HEK293T (cell line): ENCODE measurements at places on chromosomes 3 and 15.

DNA sequence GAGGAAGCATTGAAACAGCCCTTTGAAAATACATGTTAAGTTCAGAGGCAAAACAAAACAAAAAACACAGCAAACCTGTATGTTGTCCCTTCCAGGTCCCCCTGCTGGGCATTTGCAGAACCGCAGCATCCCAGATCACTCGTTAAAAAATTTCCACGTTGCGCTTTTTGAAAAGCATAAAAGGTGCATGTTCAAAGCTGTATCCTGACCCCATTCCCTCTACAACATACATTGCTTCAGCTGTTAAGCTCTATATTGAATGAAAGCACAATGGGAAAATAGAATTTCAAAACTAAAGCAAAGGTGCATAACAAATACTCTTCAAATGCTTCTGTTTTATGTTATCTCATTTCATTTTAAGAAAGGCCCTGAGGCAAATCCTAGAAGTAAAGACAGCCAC lies 328.3 kb downstream of the THSD4 start:
- DNase-seq, result peak; percentile 47

DNA sequence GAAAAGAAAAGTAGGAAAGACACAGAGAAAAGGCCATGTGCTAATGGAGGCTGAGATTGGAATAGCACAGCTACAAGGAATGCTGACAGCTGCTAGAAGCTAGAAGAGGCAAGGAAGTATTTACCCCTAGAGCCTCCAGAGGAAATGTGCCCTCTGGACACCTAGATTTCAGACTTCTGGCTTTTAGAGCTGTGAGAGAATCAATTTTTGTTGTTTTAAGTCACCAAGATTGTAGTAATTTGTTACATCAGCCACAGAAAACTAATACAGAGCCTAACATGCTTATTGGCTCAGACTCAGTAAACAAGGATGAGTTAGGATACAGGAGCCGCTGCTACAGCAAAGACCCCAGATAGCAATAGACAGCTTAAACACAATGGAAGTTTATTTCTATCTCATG lies 33.1 kb upstream of the GLCE start:
- no peak for DNase-seq

- DNase-seq, result no peak
These were observed 67.8 kb downstream of the TTC23 start for GRCh38 chr15:99181545-99181971.

DNA sequence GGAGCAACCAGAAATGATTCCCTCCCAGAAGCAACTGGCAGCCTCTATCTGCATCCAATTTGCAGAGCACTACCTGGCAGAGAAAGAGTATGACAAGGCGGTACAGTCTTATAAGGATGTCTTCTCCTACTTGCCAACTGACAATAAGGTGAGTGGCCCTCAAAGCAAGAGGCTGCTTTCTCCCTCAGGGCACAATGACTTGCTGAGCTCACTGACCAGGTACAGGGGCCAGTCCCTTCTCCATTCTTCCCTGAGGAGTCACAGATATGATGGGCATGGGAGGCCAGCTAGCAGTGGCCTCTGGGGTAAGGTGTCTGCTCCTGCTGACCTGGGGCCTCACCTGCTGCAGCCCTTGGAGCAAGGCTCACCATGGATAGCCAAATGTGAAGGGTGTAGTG lies 20.3 kb downstream of the CSRNP1 start:
- DNase-seq, result no peak

- no peak for DNase-seq
These were observed 11.1 kb downstream of the GPR176 start for GRCh38 chr15:39909007-39909406.

DNA sequence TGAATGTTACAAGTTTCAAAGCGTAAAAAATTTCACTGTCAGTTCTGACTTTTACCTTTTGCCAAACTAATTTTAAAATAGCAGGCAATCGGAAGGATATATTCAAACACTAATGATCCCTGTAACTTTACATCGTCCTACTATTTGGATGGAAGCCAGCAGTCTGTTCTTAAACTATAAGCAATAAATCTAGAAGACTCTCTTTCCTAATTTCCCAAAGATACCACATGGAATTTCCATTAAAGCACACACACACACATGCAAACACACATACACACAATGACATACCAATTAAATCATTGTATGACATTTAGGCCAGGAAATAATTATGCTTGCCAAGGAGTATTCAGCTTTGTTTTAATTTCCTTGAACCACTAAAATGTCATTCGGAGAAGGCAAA lies 32.0 kb downstream of the IL17RD start:
- DNase-seq, result no peak

DNA sequence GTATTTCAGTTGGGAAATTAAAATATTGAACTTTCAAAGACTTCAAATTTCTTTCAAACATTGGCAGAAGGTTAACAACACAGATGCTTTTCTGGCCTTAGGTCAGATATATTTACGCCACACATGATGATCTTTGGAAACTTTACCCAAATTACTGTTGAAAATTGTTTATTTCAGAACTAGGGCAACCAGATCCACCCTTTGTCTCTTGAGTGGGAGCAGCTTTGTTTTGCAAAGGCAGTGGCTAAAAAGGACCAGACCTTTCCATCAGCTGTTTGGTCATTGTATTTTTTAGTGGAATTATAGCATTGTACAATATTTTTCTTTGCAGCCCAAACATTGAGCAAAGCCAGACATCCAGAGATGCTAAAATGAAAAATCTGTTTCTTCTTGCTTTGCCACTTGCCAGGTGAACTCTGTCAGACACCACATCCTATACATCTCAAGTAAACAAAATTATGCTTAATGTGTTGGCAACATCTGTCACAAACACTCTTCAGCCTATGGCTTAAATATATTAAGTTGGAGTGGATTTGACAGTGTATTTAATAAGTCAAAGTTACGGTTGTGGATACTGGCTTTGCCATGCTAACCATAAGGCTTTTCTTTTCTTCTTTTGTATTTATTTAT lies 651.9 kb downstream of the RBMS3 start:
- DNase-seq, result no peak

DNA sequence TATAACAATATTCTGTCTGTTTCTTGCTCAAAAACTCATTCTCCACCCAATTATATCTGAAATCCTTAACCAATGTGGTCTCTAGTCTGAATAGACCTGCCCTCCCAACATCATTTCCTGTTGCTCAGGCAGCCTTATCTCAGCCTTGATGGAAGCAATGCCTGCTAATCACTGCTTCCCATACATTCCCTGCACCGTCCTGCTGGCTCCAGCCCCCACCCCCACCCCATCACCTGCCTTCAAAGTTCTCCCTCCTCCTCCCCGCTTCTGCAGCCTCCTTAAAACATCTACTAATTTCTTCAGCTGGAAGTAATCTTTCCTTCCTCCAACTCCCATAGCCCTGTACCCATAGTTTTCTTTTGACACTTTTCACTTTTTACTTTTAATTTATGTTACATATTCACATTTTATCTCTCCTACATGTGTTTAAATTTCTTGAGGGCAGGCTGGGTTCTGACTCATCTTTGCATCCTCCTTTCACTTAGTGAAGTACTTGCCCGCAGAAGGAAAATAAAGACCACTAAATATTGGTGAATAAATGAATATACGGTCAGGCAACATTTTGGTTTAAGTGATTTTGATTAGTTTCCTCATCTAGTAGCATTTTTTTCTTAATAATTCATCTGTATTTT lies 98.2 kb downstream of the MEIS2 start:
- DNase-seq, result no peak

- no peak for DNase-seq
These were observed 7.7 kb upstream of the SCN10A start for GRCh38 chr3:38823722-38824121.

- DNase-seq, result no peak
These were observed 14.8 kb downstream of the GABRB3 start for GRCh38 chr15:26758079-26758478.

GRCh38 chr3:107218864-107219269 lies 158.4 kb upstream of the CCDC54 start:
- no peak for DNase-seq

DNA sequence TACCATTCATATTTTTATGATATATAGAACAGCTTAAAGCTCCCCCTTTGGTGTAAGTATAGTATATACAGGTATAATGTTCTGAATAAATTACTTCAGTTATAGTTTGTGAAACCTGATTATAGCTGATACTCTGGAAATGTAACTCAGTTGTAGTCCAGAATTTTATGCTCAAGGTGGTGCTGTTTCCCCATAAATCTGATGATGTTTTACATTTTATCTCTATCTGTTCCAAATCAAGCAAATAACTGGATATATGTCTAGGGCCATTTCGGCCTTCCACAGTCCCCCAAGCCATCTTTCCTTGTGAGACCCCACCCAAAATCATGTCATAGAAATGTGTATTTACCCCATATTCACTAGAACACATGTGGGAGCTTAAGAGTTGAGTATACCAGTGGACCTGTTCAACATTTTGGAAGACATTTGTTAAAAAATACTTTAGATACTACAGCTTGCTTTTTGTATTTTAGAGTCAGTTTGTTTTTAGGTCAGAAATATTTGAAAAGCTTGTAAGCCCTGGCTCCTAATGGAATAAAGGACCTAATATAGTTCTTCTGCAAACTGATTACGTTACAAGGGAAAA lies 107.1 kb downstream of the ATG7 start:
- peak; percentile 30 for DNase-seq

- DNase-seq, result peak; percentile 53
These were observed 522 bp downstream of the MED12L start for GRCh38 chr3:151085889-151086483.

DNA sequence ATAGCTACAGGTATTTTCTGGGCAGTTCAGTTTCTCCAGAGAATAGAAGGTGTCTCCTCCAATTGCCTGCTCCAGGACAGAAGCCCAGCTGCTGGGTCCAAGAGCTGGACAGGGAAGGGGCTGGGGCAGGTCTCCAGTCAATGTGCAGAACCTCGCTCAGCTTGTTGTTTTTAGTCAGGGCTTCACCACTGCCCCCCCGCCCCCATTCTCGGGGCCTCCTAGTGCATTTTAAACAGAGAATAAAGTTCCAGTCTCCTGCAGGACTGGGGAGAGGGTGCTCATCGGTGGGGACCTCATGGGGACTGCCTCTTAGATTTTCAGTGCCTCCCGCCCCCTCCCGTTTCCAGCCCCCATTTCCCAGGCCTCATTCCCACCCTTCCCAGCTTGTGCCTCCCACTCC lies 216.6 kb downstream of the XXYLT1 start:
- no peak for DNase-seq

GRCh38 chr3:6770397-6770690 lies 90.6 kb upstream of the GRM7 start:
- DNase-seq, result no peak

- DNase-seq, result no peak
These were observed 30.5 kb downstream of the EHD4 start for GRCh38 chr15:41941644-41942415.

- no peak for DNase-seq
These were observed 3.4 kb upstream of the TPM1 start for GRCh38 chr15:63038926-63039673.

DNA sequence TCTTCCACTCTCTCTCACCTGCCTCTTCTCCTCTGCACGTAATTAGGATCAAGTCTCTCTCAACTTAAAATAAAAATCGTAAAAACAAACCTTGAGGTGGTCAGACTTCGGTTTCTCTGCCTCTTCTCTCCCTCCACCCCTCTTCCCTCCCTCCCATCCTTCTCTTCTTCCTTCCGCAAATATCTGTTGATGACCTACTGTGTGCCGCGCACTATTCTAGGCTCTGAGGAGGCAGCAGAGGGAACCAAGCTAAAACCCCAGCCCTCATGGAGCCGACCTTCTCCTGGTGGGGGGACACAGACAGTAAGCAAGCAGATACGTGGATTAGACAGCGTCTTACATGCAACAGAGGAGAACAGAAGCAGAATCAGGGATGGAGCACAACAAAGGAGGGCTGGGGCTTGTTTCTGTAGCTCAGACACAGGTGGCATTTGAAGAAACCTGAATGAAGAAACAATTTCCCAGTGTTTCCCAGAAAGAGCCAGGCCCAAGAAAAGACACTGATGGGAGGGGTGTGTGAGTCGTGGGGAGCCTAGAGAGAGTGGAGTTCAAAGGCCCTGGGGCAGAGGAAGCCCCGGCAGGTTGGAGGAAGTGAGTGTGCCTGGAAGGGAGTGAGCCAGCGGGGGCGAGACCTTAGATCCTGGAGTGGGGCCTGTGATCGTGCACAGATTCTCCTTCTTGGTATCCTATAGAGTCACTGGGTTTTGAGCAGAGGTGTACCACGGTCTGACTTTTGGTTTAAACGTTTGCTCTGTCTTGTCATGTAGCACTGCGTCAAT lies 80.5 kb downstream of the TOP2B start:
- DNase-seq, result no peak

DNA sequence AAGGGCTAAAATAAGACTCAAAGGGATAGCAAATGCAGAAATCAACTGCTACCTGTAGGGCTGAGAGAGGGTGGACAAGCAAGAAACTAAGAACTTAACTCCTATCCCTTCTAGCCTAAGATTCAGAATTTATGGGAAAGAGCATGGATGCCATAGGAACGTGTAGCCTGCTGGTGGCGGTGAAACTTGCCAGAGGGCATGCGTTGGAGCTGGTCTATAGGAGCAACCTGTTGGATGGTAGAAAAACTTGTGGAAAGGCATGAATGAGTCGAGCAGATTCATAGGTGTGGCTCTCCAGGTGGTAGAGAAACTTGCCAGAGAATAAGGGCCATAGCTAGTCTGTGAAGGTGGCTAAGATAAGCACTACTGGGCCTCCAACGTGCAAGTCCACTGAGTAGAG lies 137.2 kb downstream of the DOCK3 start:
- DNase-seq, result no peak

DNA sequence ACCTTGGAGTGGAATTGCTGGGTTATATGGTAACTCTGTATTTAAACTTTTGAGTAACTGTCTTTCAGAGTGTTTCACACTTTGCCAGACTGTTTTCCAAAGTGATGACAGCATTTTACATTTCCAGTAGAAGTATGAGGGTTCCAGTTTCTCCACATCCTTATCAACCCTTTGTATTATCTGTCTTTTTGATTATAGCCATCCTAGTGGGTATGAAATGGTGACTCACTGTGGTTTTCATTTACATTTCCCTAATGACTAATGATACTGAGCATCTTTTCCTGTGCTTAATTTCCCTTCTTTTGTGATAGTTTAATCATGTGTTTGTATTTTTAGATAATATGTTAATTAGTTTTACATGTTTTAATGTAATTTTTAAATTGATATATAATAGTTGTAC lies 138.1 kb upstream of the DAZL start:
- no peak for DNase-seq

DNA sequence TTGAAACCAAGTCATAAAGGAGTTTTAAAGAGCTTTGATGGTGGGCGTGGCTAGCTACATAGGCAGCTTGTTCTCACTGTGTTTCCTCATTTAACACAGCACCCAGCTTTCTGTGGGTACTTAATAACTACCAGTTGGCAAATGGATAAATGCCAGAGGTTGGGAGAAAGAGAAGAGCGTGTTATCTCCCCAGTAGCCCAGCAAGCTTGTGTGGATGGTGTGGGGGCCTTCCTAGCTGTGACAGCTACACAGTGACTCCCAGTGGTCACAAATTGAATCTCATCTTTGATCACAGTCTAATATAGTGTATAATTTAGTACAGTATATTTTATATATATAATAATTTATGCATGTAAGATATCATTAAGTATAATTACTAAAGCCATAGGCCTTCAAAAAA lies 984.1 kb downstream of the EPHA3 start:
- DNase-seq, result peak; percentile 48
